Uterine smooth muscle cell (primary cell): ENCODE measurements at places on chromosomes 11 and 22. TPM values are rescaled to one million over a fixed set of nuclear protein-coding genes. Genes with fewer than 3 reads are reported as not detected.

The NCR3LG1 gene
- 9.5 and 9.7 TPM in 2 replicates for total RNA-seq

The APOC3 gene
- not detected in 2 replicates for total RNA-seq

The GGA1 gene
- 37.8 and 39.0 TPM in 2 replicates for total RNA-seq

The DRAP1 gene
- 313 and 580 TPM in 2 replicates for total RNA-seq

The SCN2B gene
- under 0.01 TPM in 1 of 2 replicates, not detected in the other for total RNA-seq

The SYNGR1 gene
- total RNA-seq: 5.9 and 8.1 TPM in 2 replicates

The VPREB3 gene
- total RNA-seq: not detected in 2 replicates

The PIH1D2 gene
- total RNA-seq: 0.87 and 2.2 TPM in 2 replicates

The OSBPL5 gene
- total RNA-seq: 38.6 and 42.4 TPM in 2 replicates

The TREH gene
- total RNA-seq: under 0.01 TPM in 1 of 2 replicates, not detected in the other

The APIP gene
- total RNA-seq: 26.6 and 27.9 TPM in 2 replicates

The MRGPRX3 gene
- total RNA-seq: 0.12 TPM in 1 of 2 replicates, not detected in the other

The KIRREL3 gene
- total RNA-seq: 2.6 and 2.9 TPM in 2 replicates

The C11orf21 gene
- total RNA-seq: not detected in 2 replicates

The MFRP gene
- not detected in 2 replicates for total RNA-seq

The FDX1 gene
- 9.9 and 10.4 TPM in 2 replicates for total RNA-seq

The CHRM4 gene
- total RNA-seq: not detected in 2 replicates

The CPT1A gene
- total RNA-seq: 30.4 and 33.5 TPM in 2 replicates

The CCDC116 gene
- 0.22 and 0.25 TPM in 2 replicates for total RNA-seq

The NPTXR gene
- total RNA-seq: 2.0 and 4.6 TPM in 2 replicates

The LIF gene
- 16.5 and 23.8 TPM in 2 replicates for total RNA-seq

The SHANK2 gene
- total RNA-seq: 1.9 and 2.8 TPM in 2 replicates

The PITPNB gene
- 22.1 and 27.3 TPM in 2 replicates for total RNA-seq

The THY1 gene
- 162 and 218 TPM in 2 replicates for total RNA-seq

The C1QTNF4 gene
- 0.11 and 0.25 TPM in 2 replicates for total RNA-seq

The PATE2 gene
- 0.12 and 0.22 TPM in 2 replicates for total RNA-seq

The UCP2 gene
- 1.9 and 2.8 TPM in 2 replicates for total RNA-seq

The IL17REL gene
- not detected in 2 replicates for total RNA-seq

The CTSC gene
- total RNA-seq: 85.5 and 125 TPM in 2 replicates

The MYBPC3 gene
- not detected in 2 replicates for total RNA-seq

The KLHDC7B gene
- total RNA-seq: 0.11 and 0.62 TPM in 2 replicates

The ACR gene
- not detected in 2 replicates for total RNA-seq

The ACCS gene
- 8.3 and 11.1 TPM in 2 replicates for total RNA-seq

The OR51E2 gene
- total RNA-seq: under 0.01 and 0.11 TPM in 2 replicates

The HBG2 gene
- not detected in 2 replicates for total RNA-seq

The GAL3ST1 gene
- 0.11 TPM in 1 of 2 replicates, not detected in the other for total RNA-seq

The RCOR2 gene
- total RNA-seq: 2.0 TPM in 2 replicates

The ATP5MG gene
- 33.1 and 44.1 TPM in 2 replicates for total RNA-seq

The ASRGL1 gene
- total RNA-seq: 0.12 and 1.00 TPM in 2 replicates

The FGF4 gene
- total RNA-seq: not detected in 2 replicates

The SEPTIN3 gene
- under 0.01 and 0.37 TPM in 2 replicates for total RNA-seq
